ENCODE measurements at places on chromosomes 12 and 14.
A peak's percentile ranks its signal among the peaks of the same experiment; 100 is the strongest.

DNA sequence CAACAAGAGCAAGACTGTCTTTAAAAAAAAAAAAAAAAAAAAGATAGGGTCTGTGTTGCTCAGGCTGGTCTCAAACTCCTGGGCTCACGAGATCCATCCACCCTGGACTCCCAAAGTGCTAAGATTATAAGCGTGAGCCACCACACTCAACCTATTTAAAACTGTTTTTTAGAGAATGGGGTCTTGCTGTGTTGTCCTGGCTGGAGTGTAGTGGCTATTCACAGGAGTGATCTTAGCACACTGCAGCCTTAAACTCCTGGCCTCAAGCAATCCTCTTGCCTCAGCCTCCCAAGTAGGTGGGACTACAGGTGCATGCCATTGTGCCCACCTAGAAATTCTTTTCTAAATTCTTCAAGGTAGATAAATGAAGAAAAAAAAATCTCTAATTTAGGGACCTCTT is 7.6 kb downstream of the COQ10A start:
- no peak for DNase-seq

DNA sequence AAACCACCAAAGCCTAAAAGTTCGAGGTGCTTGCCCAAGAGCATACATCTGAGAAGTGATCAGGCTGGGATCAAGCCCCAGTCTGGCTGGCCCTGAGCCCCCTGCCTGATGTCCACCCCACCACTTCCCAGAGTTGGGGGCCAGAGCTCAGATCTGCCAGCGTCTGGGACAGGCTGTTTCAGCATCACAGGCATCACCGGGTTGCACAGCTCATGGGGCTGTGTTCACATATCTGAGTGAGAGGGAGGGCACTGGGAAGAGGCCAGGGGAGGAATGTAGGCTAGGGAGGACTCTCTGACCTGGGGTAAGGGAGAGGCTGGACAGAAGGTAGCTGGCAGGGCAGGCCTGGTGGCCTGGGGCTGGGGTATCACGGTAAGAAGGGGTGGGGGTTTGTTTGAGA is 6.0 kb downstream of the TGM1 start:
- DNase-seq, result no peak

DNA sequence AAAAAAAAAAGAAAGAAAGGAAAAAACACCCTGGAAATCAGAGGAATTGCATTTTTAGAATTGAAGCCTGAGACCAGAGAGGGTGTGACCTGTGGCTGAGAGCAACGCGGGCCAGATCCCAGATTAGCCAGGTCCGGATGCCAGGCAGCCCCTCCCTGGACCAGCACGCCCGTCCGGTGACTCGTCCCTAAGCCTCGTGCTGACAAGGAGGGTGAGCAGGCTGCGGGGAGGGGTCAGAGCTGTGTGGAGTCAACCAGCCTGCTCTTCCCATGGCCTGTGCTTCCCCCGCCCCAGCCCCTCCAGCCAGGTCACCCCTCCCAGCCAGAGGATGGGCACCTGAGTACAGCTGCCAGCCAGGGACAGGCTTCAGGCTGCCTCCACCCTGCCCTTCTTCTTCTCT is 4.2 kb upstream of the KLC1 start:
- no peak for DNase-seq

- DNase-seq, result no peak
These were observed 197.7 kb upstream of the CCDC196 start for GRCh38 chr14:66288511-66288910.

- DNase-seq, result no peak
These were observed 1.5 kb downstream of the BLOC1S1 start for GRCh38 chr12:55717011-55718007.

- DNase-seq, result no peak
These were observed 80.2 kb downstream of the ELK3 start for GRCh38 chr12:96274331-96274730.

DNA sequence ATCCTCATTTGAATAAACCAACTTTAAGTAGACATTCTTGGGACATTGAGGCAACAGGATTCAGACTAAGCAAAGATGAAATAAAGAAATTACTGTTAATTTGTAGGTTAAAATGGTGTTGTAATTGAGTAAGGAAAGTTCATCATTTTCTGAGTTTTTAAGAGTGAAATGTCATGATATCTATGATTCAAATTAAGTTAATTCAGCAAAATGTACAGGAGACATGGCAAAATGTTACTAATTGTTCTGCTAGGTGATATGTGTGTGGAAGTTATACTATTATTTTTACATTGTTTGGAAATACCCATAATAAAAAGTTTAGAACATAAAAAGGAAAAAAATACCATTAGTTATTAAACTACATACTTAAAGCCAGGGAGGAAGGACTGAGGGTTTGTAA is 55.0 kb upstream of the EGLN3 start:
- DNase-seq, result no peak

GRCh38 chr14:100213956-100214769 is 24.8 kb upstream of the YY1 start:
- peak; percentile 89 for DNase-seq

DNA sequence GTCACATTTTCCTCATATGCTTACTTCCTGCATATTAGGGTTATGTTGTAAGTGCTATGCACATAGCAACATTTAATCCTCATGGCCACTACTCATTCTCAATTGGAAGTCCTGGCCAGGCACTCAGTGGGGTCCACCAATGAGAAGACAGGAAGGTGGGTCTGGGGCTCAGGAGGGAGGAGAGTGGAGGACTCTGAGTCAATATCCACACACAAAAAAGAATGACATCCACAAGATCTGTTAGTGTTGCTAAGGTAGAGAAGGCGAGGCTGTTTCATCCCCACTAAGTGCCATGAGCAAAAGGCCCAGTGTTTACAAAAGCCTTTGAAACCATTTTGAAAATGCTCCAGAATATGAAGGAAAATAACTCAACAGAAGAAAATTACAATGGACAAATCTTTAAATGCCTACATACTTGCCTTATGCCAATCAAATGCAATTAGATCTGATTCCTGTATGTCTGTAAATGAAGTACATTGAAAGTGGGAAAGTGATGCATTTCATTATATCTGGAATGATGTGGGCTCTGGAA is 53.9 kb downstream of the EID3 start:
- DNase-seq, result no peak

DNA sequence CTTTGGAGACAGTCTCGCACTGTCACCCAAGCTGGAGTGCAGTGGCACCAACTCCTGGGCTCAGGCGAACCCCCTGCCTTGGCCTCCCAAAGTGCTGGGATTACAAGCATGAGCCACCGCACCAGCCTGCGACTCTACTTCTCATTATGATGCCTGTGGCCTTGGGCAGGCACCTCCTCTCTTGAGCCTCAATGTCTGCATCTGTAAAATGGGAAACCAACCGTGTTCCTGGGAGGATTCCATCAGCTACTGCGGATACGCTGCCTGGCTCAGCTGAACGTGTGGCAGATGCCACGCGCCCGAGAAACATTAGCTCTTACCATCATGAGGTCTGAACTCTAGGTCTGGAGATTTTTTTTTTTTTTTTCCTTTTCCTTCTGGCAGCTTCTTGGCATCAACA is 5.8 kb downstream of the TESC start:
- DNase-seq, result no peak

- DNase-seq, result no peak
These were observed 111.0 kb upstream of the PZP start for GRCh38 chr12:9319044-9319841.

DNA sequence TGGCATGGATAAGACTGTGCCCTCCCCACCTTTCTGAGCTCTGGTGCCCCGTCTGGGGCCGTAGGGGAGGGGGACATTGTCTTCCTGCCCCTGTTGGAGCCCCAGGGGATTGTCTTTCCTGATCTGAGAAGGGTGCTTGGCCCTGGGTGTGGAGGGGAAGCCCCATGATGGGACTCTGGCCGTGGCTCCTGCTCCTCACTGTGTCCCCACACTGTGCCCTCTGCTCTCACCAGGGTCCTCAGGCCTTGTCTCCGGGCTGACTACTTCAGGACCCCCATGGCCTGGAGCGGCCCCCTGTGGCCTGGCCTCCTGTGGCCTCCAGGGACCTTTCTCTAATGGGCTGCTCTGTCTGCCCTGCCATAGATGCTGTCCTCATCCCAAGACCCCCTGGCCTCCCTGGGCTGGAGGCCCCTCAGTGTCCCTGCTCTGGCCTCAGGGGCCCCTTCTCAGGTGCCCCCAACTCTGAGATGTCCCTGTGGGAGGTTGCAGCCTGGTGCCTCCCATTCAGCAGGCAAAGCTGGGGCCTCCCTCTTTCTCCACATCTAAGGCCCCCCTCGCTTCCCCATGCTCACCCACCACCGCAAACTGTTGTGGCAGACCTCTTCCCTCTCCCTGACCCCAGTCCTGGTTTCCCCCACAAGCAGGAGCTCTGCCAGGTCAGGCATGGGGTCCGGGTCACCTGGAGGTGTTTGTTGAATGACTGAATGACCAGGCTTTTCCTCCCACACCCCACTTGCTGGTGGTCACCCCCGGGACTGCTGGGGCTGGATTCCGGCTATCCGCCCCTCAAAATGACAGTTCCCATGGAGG is 4.0 kb downstream of the KIF26A start:
- no peak for DNase-seq

- no peak for DNase-seq
These were observed 83.8 kb downstream of the DNAH10 start for GRCh38 chr12:123845881-123846280.

DNA sequence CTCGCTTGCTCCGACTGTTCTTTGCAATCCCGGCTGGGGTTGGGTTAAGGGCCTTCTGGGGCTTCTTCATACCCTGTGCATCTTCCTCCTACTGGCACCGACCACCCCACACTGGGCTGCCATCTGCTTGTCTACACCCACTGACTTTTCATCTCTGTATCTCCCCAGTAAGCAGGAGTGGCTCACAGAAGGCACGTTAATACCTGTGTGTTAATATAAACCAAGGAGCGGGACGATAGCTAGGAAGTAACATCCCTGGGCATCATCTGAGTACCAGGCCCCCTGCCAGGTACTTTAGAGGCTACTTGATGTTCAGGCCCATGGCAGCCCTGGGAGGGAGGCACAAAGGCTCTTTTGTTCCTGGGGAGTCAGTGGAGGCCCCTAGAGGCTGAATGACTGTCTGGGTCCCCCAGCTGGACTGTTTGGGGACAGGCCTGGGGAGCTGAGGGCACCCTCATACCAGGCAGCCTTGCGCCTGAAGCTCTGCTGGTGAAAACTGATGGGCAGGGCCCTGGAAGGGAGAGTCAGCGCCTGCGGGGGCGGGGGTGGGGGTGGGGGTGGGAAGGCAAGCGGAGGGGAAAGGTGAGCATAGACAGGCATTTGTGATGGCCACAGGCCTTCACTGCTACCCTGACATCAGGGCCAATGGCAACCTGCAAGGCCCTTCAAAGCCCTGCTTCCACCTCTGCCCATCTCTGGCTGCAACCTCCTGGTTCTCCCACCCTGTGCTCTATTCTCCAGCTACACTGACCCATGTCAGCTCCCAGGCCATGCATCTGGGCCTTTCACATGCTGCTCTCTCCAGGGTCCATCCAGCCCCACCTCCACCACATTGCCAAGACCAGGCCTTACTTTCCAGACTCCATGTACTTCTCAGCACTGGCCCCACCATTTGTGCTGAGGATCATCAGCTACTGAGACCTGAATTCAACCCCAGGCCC is 34.2 kb upstream of the DEGS2 start:
- no peak for DNase-seq

GRCh38 chr12:64666054-64666914 is 56.0 kb downstream of the RASSF3 start:
- no peak for DNase-seq

GRCh38 chr12:30774599-30774998 is 19.8 kb upstream of the CAPRIN2 start:
- DNase-seq, result no peak

- DNase-seq, result no peak
These were observed 54.1 kb downstream of the KSR2 start for GRCh38 chr12:117914686-117915085.

DNA sequence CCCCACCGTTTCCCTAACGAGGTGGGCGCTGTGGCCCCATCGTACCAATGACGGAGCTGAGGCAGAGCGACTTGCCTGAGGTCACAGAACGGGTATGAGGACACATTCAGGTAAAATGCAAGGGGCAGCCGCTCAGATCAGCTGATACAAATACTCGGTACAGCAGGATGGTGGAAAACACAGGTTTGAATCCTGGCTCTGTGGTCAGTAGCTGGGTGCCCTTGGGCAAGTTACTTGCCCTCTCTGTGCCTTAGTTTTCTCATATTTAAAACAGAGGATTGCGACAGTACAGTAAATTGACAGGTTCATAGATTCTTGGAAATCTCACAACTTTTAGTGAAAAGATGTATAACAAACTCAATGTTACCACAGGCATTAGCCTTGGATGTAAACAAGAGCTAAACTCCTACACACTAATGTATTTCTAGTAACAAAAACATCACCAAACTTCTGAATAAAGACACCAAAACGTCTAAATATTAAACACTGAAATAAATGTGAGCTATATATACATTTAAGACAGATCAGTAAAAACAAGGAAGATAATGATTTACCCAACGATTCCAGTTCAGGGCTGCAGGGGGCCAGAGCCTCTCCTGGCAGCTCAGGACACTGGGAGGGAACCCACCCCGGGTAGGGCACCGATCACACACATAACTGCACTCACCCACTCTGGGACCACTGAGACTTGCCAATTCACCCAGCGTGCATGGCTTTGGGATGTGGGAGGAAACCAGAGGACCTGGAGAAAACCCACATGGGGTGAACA is 128.4 kb downstream of the RBM19 start:
- DNase-seq, result no peak

DNA sequence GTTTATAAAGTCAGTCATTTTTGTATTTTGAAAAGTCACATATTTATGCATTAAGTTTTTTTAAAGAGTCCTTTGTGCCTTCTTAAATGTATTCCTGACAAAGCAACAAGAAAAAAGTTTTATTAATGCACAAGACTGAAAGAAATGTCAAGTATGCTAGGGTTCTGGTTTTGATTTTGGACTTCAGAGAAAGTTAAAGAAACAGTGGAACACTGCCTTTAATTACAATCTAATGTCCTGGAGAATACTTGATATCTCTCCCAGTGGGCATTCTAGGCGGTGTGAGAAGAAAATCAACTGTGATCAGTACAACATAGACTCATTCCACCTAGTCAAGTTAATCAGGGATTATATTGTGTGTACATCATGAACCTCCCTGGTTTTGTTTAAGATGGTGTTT is 49.9 kb downstream of the PRICKLE1 start:
- no peak for DNase-seq

- DNase-seq, result no peak
These were observed 114.7 kb upstream of the MYL2 start for GRCh38 chr12:111034886-111035577.

Data from naive thymus-derived CD4-positive, alpha-beta T cell (primary cell).